Hypothalamus (tissue), 51 donors: ENCODE measurements at places on chromosomes 5 and 9.

- no peak for DNase-seq
These were observed 526.0 kb downstream of the CDH18 start for GRCh38 chr5:19462019-19462418.

- no peak for DNase-seq
These were observed 294.2 kb upstream of the PTGER4 start for GRCh38 chr5:40385544-40385943.

GRCh38 chr5:131481569-131481968 lies 153.5 kb downstream of the RAPGEF6 start:
- DNase-seq = no peak

GRCh38 chr5:32320576-32320975 lies 7.8 kb upstream of the MTMR12 start:
- DNase-seq = no peak

DNA sequence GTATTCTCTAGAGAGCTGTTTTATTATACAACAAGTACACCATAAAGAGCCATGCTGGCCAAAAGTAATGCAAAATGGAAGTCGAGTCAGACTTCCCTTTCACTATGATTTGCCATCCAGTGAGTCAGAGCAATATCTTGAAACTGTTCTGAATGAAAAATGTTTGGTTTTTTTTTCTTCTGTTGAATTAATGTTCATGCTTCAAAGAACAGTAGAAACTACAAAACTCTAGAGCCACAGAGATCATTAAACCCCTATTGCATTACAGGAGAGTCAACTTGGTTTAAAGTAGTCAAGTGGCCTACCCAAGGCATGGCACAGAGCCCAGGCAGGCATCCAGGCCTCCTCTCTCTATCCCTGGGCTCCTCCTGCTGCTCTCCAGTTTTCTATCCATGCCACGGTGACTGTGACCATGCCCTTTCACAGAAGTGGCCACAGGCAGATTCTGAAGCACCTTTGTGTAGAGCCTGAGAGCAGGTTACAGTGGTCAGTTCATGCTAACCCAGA lies 358.9 kb downstream of the DEPDC1B start:
- DNase-seq = no peak

DNA sequence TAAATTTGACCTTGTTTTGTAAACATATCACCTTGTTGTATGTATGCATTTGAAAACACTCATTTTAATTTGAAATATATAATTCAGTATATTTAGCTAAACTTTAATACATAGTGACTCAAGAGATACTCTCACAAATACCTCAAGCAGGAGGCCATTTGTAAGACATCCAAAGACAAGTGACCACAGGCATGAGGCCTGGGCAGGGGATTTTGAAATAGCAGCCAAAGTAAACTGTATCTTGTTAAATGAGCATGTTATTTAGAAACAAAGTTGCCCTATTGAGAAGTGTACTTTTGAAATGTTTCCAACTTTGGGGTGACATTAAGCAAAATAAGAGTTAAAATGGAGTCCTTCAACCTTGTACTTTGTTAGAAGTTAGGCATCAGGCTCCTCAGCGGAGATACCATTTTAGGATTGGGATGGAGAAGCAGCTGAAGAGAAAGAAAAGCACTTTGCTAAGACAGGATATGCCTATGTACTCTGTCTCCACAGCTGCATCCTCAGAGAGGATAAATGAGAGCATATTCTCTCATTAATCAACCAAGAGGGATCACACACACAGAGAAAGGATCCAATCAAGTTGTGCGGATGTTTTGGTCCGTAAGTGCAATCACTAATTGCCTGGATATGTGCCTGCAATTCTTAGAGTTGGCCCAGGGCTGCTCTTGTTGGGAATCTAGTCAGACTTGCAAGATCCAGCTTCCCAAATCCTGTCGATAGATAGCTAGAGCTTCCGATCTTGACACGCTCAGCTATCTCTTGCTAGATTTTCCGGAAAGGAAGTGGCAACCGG lies 157.5 kb upstream of the HAPLN1 start:
- no peak for DNase-seq

DNA sequence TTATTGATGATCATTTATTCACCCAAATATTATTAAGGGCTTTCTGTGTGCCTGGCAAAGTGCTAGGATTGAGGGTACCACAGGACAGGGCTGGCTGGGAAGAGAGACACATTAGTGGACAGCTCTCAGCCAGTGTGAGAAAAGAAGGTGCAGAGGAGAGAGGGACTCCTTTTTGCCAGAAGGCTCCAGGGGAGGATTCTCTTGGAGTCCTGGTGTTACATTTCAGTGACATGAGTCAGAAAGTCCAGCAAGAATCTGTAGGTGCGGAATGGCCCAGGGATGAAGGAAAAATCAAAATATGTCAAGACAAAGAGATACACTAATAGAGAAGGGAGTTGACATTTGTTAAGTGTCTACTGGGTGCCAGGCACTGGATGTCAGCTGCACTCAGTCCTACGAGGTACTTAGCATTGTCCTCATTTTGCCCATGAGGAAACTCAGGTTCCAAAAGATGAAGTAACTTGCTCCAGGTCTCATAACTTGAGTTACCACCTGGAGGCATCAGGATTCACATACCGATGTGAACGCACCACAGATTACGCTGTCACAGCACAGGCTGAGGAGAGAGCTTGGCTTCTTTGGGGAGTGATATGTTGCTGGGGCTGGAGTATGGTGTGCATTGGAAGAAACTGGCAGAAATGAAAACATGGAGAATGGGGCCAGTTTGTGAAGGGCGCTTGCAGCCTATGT lies 60.5 kb downstream of the RASGRF2 start:
- no peak for DNase-seq

DNA sequence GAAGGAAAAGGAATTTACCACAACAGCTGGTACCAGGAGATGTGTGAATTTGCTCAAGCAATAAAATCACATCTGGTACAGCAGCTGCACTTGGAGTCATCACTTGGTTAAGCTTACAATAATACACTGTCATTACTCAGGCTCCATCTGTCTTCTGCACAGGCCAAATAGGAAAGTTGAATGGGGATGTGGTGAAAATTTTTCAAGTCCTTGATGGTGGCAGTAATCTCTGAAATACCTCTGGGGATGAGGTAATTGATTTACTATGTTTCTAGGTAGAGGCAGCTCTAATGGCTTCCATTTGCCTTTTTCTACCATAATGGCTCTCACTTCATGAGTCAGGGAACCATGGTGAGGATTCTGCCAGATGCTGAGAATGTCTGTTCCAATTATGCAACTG lies 206.8 kb upstream of the ATP10B start:
- DNase-seq = no peak

DNA sequence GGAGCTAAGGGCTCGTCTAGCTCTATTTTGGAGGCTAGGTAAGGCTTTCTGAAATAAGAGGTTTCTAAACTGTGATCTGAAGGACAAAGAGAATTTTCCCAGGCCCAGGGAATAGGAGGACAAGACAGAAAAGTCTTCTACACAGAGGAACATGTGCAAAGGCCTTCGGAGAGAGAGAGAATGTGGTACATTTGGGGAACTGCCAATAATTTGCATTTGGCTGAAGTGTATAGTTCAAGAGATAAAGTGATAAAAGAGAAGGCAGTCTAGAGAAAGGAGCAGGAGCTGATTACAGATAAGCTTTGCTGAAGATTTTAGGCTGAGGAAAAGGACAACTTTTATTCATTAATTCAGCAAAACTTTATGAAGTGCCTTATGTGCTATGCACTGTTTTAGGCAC lies 214.4 kb upstream of the ELL2 start:
- DNase-seq = no peak

GRCh38 chr9:89608641-89609335 lies 4.0 kb downstream of the GADD45G start:
- DNase-seq = no peak

- no peak for DNase-seq
These were observed 92.1 kb upstream of the DAP start for GRCh38 chr5:10853154-10853553.

GRCh38 chr5:119578937-119579336 lies 50.4 kb upstream of the FAM170A start:
- no peak for DNase-seq

- no peak for DNase-seq
These were observed 70.1 kb downstream of the RIC1 start for GRCh38 chr9:5698810-5699556.

DNA sequence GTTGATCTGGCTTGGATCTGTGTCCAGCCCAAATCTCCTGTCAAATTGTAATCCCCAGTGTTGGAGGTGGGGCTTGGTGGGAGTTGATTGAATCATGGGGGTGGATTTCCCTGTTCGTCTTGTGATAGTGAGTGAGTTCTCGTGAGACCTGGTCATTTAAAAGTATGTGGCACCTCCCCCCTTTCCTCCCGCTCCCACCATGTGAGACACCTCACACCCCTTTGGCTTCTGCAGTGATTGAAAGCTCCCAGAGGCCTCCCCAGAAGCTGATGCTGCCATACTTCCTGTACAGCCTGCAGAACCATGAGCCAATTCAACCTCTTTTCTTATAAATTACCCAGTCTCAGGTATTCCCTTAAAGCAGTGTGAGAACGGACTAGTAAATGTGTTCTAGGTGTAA lies 117.3 kb upstream of the PTCH1 start:
- no peak for DNase-seq

GRCh38 chr5:18497089-18497488 lies 862.8 kb downstream of the TAF11L14 start:
- no peak for DNase-seq

DNA sequence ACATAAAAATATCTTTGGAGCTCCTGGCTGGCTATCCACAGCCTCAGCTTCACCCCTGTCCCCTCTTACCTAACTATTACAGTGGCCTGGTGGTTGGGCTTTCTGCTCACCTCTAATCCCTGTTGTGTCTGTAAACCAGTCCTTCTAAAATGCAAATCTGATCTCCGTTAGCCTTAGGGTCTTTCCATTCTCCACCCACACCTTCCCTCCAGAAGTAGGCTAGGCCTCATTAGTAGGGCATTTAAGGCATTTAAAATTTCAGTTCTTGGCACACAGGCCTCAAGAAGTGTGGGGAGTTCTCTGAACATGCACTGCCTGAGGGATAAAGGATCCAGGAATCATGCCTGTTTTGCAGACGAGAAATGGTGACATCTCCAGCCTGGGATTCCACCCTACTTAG lies 26.4 kb upstream of the STC2 start:
- no peak for DNase-seq

DNA sequence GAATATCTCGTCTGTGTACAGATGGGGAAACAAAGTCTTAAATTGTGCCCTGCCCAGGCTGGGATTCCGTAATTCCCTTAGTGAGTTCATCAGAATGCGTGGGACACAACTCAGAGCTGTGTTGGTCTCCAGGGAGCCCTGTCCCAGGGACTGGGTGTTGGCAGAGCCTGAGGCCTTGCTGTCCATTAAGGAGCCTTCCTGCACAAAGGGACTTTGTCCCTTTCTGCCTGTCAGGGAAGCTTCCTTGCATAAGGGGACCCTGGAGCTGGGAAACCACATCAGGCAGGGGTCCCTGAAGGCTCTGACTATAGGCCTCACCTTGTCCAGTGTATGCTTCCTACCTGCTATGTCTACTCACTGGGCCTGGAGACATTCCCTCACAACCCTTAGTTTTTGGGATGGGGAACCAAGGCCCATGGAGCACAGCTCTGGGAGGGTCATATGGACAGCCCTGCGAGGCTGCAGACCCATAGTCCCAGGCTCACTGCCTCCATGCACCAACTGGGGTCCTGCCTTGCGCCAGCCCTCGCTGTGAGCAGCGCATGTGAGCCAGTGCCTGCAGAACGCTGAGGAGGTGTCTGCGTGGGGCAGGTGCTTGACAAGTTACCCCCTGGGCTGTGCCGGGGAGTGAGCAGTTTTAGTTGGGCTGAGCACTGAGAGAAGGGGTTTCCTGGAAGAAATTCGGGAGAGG lies 1.6 kb downstream of the CARD19 start:
- peak; percentile 63 for DNase-seq
